ENCODE measurements at places on chromosomes 5 and 9. TPM values are rescaled to one million over a fixed set of nuclear protein-coding genes. Genes with fewer than 3 reads are reported as not detected.

The SPATA31D4 gene
- total RNA-seq, result not detected

DNA sequence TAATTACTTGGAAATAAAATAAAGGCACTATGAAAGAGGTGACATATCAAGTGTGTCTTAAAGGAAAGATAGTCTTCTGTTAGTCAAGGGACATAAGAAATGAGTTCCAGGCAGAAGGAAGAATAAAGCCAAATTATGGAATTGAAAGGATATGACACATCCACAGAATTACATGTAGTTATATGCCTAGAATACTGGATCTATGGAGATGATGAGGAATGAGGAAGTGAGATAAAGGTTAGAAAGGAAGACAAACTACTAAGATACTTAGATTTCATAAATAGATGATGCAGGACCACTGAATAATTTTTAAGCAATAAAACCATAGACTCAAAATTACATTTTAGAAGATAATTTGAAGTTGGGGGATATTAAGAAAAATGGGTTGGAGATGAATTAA is 609.8 kb downstream of the PTPRD start:
- no peak for DNase-seq

DNA sequence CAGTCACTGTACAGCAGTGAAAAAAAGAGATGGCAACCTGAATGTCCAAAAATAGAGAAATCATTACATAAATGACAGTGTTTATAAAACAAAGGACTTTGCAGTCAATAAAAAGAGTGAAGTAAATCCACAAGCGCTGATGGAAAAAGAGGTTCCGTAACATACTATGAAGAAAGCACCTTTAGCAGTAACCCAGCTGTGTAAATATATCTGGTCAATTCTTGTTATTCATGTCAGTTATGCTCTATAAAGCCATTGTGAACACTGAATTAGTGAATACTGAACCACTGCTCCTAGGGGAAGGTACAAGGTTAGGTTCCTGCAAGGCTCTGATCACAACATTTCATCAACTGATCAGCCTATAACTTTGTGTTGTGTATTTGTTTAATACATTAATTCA is 39.5 kb downstream of the CCNJL start:
- DNase-seq, result no peak

DNA sequence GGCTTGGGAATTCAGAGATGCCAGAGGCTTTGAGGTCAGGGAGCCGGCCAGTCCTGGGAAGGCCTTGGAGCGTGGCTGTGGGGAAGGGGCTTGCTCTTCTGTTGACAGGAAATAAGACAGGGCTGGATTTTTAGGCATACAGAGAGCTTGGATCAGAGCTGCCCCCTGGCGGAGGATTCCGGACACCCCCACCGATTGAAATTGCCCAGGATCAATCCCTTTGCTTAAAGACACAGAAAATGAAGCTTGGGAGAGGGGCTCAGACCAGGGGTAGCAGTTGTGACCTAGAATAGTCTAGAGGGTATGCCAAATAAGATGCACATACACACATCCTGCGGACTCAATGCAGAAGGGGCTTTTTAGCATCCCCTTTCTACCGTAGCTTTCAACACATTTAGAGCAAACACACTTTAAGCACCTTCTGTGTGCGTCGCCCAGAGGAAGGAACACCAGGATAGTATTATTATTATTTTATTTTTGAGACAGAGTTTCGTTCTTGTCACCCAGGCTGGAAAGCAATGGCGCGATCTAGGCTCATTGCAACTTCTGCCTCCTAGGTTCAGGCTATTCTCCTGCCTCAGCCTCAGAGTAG is 1.7 kb upstream of the NTMT1 start:
- DNase-seq, result peak; percentile 68

GRCh38 chr9:125511789-125512660 is 195.0 kb downstream of the MAPKAP1 start:
- DNase-seq, result no peak

Data from Caco-2 (cell line).